ENCODE measurements at places on chromosomes 13 and 19. TPM values are rescaled to one million over a fixed set of nuclear protein-coding genes. Genes with fewer than 3 reads are reported as not detected.

DNA sequence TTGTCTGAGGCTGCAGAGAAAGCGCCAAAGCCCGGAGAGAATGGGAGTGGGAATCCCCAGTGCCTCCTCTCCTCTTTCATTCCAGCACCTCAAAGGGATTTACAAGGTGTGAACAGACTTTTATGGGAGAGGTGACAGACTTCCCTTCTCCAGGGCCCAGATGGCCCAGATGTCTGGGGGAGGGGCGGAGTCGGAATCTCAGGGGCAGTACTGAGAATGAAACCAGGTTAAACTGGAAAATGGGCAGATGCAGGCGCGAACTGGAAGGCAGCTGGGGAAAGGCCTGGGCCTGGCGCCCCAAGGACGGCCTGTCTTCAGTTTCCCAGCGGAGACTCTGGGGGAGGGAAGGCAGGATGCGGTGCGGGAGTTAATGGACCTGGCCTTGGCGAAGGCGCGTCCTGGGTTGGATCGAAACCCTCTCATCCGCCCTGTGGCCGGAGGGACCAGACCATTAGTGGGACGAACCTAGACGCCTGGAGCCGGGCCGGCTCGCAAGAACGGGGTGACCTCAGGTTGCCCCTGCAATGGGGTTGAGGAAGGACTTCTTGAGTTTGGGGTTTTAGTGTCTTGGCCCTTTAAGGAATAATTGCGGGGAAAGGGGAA lies 592 bp upstream of the TRIP10 start:
- peak; percentile 75 for DNase-seq

- DNase-seq, result no peak
Observed at GRCh38 chr13:69108486-69108885, 999.1 kb upstream of the ATXN8OS start.

GRCh38 chr13:72651144-72651543 lies 76.3 kb downstream of the MZT1 start:
- no peak for DNase-seq

The SBNO2 gene
- 125 TPM for total RNA-seq

GRCh38 chr19:10593820-10594637 lies 6.9 kb upstream of the AP1M2 start:
- DNase-seq, result peak; percentile 69

GRCh38 chr19:11377237-11377636 lies 2.8 kb downstream of the SWSAP1 start:
- no peak for DNase-seq

DNA sequence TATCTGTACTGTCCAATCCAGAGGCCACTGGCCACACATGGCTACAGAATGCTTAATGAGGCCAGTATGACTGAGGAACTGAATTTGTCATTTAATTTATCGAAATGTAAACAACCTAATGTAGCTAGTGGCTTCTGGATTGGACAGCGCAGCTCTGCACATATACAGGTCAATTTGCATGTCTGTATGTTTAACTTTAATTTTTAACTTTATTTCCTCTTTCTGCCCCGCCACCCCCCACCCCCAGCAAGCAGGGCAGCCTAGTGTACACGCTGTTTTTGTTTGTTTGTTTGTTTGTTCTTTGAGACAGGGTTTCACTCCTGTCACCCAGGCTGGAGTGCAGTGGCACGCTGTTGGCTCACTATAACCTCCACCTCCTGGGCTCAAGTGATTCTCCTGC lies 15.5 kb downstream of the ZSWIM9 start:
- DNase-seq, result peak; percentile 16

The FCHO1 gene
- 7.4 TPM for total RNA-seq

- DNase-seq, result no peak
Observed at GRCh38 chr19:30426864-30427263, 54.7 kb downstream of the ZNF536 start.

- DNase-seq, result no peak
Observed at GRCh38 chr19:670609-671075, 5.5 kb upstream of the FSTL3 start.

GRCh38 chr19:27929399-27929798 lies 1283.6 kb downstream of the UQCRFS1 start:
- DNase-seq, result no peak

- no peak for DNase-seq
Observed at GRCh38 chr13:27869436-27870095, 50.2 kb upstream of the PDX1 start.

DNA sequence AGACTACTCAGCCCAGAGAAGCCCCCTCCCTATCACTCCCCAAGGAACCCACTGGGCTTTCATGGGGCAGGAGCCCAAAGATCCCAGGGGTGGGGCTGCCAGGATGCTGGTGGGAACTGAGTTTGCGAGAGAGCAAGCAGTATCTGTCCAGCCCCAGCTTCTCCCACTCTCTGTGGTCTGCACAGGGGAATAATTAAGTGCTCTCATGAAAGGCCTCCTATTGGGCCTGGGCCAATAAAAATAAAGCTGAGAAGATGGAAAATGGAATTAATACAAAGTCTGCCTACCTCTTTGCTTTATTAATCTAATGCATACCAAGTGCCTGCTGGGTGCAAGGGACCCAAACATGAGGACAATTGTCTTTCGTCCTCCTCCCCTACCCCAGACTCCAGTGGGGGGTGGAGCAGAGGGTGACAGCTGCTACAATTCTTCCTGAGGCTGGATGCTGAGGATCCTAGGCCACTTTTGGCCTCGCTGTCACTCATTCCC lies 5.4 kb downstream of the DDX39A start:
- no peak for DNase-seq

The PHF11 gene
- 57.7 TPM for total RNA-seq

DNA sequence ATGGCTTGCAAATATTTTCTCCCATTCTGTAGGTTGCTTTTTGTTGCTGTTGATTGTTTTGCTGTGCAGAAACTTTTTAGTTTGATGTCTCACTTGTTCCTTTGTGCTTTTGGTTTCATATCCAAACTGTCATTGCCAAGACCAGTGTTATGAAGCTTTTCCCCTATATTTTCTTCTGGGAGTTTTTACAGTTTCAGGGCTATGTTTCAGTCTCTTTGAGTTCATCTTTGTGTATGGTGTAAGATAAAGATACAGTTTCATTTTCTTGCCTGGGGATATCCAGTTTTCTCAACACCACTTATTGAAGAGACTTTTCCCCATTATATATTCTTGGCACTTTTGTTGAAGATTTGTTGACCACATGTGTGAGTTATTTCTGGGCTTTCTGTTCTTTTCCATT lies 139.9 kb downstream of the MRPL57 start:
- DNase-seq, result no peak

- DNase-seq, result peak; percentile 94
Observed at GRCh38 chr19:18385675-18386542, at the start of gene GDF15. GDF15 (plus strand) TSS chr19:18386158; CDS start chr19:18386190, 32 bp downstream.

The NFKBIB gene
- total RNA-seq, result 25.5 TPM

DNA sequence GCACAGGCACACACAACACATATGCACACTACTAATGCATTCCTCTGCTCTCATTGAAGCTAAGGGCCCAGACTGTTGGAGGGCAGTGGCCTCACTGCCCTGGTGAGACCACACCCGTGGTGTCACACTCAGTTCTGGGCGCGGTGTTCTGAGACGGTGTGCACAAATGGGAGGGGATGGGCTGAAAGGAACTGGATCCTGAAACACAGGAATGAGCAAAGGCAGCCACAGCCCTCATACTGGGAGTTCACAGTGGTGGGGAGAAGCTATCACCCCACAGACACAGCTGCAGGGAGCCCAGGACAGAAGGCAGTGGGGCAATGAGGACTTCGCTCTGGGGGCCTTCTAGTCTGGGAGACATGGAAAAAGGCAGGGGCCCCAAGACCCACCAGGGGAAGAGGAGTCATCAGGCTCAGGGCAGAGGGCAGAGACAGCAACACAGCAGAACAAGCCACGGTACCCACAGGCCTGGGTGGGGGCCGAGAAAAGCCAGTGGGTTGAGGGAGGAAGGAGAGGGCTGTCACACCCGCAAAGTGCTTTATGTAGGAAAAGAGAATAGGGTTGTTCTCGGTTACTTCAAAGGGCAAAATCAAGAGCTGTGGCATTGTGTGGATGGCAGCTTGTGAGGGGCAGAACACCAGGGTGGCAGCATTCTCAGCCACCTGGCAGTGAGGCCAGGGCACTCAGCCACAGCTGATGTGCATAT lies 75.4 kb upstream of the GPR183 start:
- no peak for DNase-seq

- DNase-seq, result no peak
Observed at GRCh38 chr13:75882261-75882660, 246.1 kb downstream of the LMO7 start.

GRCh38 chr13:96089139-96089538 lies 768 bp upstream of the HS6ST3 start:
- DNase-seq, result no peak

The ALOX5AP gene
- 195 TPM for total RNA-seq

All from upper lobe of right lung (tissue), 1 donor.